ENCODE measurements at places on chromosomes 12 and 14.

DNA sequence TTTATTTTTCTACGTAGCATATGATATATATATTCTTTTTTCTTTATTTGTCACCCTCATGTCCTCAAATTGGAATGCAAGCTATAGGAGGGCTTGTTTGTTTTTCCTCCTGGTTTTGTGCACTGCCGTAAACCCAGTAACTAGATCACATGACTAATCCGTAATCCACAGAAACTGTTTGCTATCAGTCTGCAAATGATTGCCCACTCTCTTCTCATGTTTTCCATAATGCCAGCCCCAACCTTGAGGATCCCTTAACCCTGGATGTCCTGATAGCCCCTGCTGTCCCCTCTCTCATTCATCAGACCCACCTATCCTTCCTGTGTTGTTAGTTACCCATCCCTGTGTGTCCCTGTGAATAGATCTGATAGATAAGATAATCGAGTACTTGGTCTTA lies 94.0 kb downstream of the TSPAN9 start:
- no peak for DNase-seq

- DNase-seq: no peak
These were observed 14.6 kb downstream of the OR10P1 start for GRCh38 chr12:55651299-55651683.

DNA sequence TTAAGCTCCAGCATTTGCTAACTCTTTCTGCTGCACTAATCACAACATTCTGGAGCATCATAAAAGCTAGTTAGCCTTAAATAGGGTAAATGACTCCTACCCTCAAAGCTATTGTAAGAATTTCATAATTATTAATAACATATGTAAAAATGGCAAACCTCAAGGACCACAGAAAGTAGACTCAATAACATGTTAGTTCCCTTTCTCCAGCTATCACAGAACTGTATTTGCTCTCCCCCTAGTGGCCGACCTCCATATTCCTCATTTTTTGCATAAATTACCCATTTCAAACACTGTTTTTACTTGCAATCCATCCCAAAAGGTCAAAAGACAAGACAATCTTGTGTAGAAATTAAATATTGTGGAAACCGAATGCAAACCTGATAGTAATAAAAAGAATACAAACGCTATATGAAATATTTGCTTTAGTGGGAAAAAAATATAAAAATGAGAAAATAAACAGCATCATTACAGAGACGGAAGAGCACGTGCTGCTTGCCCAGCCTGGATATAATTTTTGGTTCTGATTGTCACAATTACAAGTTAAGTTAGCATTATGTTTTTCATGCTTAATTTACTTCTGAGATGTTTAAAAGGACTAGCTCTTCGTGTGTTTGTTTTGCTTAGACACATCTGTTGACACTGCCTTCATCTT lies 97.9 kb downstream of the RERGL start:
- peak; percentile 40 for DNase-seq

GRCh38 chr12:98456041-98456440 lies 59.3 kb upstream of the TMPO start:
- DNase-seq: no peak

- DNase-seq: no peak
These were observed 148.1 kb downstream of the LMNTD1 start for GRCh38 chr12:25404955-25405354.

DNA sequence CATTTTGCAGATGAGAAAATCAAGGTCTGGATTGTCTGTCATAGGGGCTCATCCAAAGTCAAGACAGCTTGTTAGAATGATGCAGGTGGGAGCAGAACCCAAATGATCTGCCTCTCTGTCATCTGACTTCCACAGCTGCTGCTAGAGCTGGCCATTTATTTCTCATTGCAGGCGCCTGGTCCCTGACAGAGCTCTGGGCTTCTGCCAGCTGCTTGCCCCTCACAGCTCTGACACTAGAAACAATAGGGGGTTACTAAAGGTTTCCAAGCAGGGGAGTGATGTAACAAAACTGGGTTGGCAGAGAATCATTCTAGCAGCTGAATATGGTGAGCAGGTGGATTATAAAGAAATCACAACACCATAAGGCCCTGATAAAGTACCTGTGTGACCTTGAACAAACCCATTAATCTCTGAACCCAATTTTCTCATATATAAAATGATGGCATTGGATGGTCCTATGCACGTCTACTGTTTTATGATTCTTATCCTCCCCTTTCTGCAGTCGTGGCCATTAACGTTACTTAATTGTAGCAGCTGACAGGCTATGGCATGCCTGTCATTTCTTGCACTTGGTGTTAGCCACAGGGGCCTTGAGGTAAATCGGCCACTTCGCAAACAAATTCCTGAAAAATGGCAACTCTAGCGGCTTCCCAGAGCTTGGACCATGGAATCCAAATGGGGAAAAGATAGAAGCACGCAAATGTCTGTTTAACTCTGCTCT lies 134.6 kb downstream of the RMST start:
- DNase-seq: no peak

GRCh38 chr14:32603992-32604565 lies 275.0 kb downstream of the AKAP6 start:
- DNase-seq: no peak

DNA sequence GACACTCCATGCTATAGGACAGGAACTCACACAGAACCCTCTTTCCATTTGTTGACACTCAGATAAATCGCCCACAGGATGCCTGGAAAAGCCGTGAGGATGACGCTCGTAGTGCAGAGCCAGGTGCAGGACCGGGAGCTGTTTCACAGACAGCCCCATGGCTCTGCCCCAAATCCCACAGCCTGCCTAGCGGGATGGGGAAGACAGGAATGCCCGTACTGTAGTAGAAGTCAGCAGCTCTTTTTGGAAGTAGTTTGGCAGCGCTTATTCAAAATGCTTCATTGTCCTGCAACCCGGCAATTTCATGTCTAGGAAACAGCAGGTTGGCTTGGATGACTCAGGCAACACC lies 41.6 kb downstream of the JAG2 start:
- DNase-seq: no peak

DNA sequence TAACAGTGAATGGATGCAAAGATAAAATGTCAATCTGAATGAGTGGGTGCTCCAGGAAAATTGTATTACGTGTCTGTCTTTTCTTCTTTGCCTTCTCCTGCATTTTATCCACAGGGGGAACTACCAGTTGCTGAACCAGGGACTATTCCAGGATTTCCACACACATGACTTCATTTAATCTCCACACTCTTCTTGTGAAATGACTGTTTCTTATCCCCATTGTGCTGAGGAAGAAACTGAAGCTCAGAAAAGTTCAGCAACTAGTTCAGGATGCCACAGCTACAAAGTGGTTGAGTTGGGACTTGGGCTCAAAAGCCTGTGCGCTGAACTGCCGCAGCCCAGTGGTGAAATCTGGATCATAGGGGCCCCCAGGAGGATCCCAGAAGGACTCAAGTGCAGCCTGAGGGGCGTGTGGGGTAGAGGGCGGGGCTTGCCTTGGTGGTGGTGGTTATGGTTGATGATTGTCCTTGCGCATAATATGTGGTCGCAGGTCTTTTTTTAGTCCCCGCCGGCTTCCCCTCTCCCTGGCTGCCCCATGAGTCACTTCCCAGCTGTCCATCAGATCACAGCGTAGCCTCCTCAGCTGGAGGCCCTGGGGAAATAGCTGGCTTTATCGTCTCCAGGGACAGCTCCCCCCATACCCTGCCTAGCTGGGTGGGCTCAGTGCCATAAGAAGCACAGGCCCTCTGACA lies 235.2 kb upstream of the CRY1 start:
- no peak for DNase-seq

DNA sequence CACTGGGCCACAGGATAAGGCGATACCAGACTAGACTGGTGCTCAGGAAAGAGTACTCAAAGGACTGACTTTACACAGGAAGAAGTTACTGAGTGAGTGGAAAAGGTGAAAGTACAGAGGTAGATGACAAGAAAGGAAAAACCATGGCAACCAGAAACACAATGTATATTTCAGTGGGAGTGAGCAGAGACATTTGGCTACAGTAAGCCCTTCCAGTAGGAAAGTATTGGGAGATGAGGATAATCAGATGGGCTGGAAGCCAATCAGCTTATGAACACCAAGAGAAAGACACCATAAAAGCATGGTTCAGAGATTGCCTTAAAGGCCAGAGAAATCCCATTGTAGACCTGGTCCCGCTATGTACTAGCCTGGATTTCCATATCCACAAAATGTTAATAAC lies 51.6 kb downstream of the TMTC1 start:
- no peak for DNase-seq

DNA sequence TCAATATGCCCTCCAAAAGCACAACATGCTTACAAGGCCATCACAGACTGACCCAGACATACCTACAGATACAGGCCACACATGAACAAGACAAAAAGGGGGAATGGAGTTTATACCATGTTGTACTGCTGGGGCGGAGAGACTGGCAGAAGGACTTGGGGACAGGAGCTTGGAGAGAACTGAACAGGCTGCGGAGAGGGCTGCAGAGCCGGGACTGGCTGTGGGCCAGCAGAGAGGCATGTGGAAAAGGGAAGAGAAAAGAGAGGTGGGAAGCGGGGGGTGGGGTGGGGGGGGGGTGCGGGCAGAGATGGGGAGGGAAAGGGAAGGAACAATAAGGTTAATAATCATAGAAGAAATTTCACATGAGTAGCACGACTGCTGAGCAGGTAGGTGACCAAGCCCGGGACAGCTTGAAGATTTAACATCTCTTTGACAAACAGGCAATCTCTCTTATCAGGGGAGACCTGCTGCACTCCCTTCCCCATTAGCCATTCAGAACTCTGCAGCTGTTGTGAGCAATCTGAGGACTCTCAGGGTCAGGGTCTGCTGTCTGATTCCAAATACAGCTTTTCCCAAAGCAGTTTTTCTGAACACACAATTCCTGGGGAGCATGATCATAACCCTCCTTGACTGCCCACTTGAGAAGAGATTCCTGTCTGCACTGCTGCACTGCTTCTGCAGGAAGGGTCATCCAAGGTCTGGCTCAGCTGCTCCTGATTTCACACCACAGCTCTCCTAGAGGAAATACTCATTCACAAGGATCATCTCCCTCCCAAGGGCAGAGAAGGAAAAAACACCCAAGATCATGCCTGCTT lies 21.6 kb upstream of the STAC3 start:
- DNase-seq: no peak

- DNase-seq: no peak
These were observed 1.5 kb downstream of the CHURC1 start for GRCh38 chr14:64915797-64916196.

DNA sequence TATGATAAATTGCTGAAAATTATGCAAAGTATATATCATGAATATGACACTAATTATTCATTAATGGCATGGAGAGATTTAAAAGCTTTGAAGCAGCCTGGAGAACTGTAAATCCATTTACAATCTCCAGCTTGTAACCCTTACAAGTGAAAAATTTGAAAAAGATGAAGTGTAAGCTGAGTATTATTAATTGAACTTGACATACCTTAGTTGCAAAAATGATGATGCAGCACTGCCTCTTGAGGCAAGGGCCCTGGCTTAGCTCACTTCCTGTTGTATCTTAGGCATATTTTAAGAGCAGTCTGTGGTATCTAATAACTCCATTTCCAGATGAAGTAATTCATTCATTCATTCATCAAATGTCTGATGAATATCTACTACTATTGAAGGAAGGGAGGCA lies 158.6 kb downstream of the ANO4 start:
- DNase-seq: no peak

DNA sequence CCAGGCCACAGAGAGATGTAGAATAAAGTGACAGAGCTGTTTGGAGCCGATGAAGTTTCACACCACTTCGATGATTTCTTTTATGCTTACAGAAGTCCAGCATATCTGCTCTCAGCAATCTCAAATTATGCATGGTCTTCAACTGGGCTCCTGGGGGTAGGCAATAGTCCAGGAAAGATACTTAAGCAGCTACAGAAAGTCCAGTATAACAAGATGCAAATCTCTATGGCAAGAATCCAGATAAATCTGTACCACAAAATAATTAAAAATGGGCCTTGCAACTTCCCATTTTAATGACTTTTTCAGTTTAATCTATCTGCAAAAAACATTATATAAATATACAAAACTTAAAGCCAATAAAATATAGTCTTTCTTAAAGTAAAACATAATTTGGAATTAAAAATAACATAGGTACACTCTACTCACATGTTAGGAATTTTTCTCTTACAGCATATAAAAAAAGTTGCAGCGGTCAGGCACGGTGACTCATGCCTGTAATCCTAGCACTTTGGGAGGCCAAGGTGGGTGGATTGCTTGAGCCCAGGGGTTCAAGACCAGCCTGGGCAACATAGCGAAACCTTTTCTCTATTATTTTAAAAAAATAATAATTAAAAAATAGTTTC lies 20.5 kb upstream of the RAD51AP1 start:
- no peak for DNase-seq

- DNase-seq: no peak
These were observed 84.1 kb upstream of the TMTC1 start for GRCh38 chr12:29867823-29868222.

DNA sequence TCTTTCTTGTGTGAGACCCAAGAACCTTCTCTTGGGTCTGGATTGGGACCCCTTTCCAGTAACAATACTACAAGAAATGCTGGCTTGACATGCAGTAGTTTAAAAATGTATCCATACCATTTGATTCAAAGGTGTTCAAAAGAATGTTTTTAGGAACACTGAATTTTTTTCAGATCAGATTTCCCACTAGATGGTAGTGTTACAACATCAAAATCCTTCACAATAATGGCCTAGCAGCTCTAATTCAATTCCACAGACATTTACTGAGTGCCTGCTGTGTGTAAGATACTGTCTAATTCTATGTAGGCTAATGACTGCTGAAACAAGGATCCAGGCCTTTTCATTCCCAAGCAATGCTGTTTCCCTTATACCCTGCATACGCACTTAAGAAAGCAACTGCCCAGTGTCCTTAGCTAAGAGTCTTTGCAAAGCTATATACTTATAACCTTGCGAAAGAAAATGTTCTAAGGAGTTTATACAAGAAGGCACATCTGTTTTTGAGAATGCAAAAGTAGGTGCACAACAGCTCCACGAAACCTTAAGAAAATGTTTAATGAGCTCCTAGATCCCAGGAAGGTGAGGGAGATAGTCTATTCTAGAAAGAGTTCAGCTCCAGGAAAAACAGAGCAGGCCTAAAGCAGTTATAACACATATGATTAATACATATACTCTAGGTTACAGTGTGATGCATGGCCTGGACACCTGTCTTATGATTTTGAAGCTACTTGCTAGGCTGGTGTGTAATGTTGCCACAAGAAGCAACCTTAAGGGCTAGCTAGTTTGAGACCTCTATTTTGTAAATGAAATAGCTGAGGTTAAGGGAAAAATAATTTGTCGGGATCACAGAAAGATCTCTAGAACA lies 50.9 kb upstream of the PKP2 start:
- DNase-seq: no peak

- DNase-seq: peak; percentile 67
These were observed 80.7 kb downstream of the KDM2B start for GRCh38 chr12:121499929-121500793.

DNA sequence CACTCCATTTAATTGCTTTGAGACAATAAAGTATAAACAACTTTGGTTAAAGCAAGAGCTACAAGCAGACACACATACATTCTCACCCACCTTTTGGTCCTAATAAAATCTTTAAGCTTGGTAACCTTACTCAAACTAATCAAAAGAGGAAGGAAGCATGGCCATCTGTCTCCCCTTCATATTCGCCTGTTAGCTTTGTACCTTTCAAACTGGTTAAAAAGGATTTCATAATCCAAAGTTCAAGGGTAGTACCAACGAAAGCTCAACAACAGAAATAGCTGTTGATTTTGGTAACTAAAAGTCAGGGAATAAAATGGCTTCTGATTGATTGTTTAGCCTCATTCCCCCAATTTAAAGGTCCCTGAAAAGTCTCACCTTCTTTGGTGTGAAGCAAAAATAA lies 456.9 kb downstream of the BCAT1 start:
- DNase-seq: no peak

- DNase-seq: no peak
These were observed 42.3 kb downstream of the DPF3 start for GRCh38 chr14:72851635-72852034.

Measured in activated CD4-positive, alpha-beta T cell treated with anti-CD3 and anti-CD28 coated beads, Interleukin-10, Interleukin-2, amounts not matched to agents 100 ng/mL and 50 ng/mL, durations not matched to agents 16 hours and 8 hours (primary cell).